ENCODE measurements at places on chromosomes 4 and X. TPM values are rescaled to one million over a fixed set of nuclear protein-coding genes. Genes with fewer than 3 reads are reported as not detected.

The SHROOM4 gene
- total RNA-seq = 11.0 TPM

The CCDC120 gene
- total RNA-seq = 2.3 TPM

The PCSK1N gene
- total RNA-seq = 2.3 TPM

The TRPC3 gene
- 0.67 TPM for total RNA-seq

The GAGE12E gene
- not detected for total RNA-seq

The FGF13 gene
- 4.7 TPM for total RNA-seq

The ATP11C gene
- 31.6 TPM for total RNA-seq

The FOXP3 gene
- 0.22 TPM for total RNA-seq

The RHOXF2B gene
- 0.47 TPM for total RNA-seq

The ATP1B4 gene
- not detected for total RNA-seq

The CABS1 gene
- not detected for total RNA-seq

The SLC10A4 gene
- total RNA-seq = not detected

The VSIG1 gene
- not detected for total RNA-seq

The COX7B2 gene
- not detected for total RNA-seq

The ELF4 gene
- 7.0 TPM for total RNA-seq

The SLC26A1 gene
- not detected for total RNA-seq

The SRD5A3 gene
- 5.4 TPM for total RNA-seq

The CDKL2 gene
- 3.9 TPM for total RNA-seq

The ZNF630 gene
- 2.8 TPM for total RNA-seq

The WNK3 gene
- total RNA-seq = 2.5 TPM

The GYPB gene
- not detected for total RNA-seq

The NUP54 gene
- total RNA-seq = 44.3 TPM

The EPHA5 gene
- 0.10 TPM for total RNA-seq

The TBX22 gene
- not detected for total RNA-seq

The MAGEE2 gene
- total RNA-seq = not detected

The TLR2 gene
- total RNA-seq = 18.0 TPM
